ENCODE measurements at places on chromosomes 2 and 18.
A peak's percentile ranks its signal among the peaks of the same experiment; 100 is the strongest.

GRCh38 chr18:36718705-36719328, 110.0 kb downstream of the TPGS2 start:
- no peak for DNase-seq

- no peak for DNase-seq
These were observed 668 bp downstream of the NFU1 start for GRCh38 chr2:69436596-69436937.

DNA sequence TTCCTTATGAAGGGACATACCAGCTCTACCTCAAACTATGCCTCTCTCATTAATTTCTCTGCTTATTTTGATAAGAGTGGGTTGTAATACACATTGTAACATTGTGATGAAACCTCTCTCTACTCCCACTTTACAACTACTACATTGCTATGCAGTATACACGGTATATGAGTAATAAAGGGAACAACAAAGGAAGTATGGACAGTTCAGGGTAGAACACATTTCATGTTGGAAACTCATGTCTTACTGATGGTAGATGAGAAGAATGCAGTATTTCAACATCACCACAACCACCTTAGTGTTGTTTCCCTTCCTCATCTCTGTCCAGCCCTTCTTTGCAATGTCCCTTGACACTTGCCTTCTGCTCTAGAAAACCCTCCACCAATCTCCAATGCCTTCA, 515.9 kb upstream of the CELF4 start:
- DNase-seq: no peak

GRCh38 chr2:186605041-186605440, 15.2 kb downstream of the ITGAV start:
- no peak for DNase-seq

- DNase-seq: no peak
These were observed 57.1 kb upstream of the ITGB6 start for GRCh38 chr2:160257041-160257742.

DNA sequence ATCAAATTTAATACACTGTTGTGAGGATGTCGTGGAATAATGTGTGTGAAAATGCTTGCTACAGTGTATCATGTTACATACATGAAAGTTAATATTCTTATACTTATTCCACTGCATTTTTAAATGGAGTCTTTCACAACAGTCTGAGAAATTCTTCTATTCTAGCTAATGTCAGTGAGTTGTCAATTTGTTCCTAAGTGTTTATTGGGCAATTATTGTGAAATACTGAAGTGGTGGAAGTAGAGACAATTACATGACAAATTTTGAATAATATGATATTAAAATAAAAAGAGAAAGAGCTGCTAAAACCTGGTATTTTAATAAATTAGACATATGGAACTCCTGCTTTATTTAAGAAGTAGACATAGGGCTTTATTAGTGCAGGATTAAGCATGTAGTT, 176.1 kb downstream of the PTPRM start:
- no peak for DNase-seq

- DNase-seq: no peak
These were observed 11.4 kb upstream of the RAB31 start for GRCh38 chr18:9696701-9697100.

DNA sequence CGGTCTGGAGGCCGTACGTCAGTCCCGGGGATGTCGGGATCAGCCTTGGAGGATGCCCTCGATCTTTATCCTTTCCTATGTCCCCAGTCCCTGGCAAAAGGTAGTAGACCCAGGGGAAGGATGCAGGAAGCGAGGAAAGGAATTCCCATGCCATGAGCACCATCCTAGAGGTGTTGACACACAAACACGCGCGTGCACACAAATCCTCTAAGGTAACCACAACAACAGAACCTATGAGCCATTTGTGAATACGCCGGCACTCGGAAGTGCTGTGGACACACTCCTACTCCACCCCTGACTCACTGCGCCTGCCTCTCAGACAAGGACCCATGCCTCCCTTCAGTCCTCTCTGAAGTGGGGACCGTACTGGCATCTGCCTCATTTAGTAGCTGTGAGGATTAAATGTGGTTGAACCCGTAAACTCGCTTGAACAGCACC, 11.3 kb upstream of the MLPH start:
- DNase-seq: no peak

- DNase-seq: no peak
These were observed at the start of gene VIT for GRCh38 chr2:36696533-36696932. VIT (plus strand) TSS chr2:36696707; CDS start chr2:36716371, 19,664 bp downstream.

DNA sequence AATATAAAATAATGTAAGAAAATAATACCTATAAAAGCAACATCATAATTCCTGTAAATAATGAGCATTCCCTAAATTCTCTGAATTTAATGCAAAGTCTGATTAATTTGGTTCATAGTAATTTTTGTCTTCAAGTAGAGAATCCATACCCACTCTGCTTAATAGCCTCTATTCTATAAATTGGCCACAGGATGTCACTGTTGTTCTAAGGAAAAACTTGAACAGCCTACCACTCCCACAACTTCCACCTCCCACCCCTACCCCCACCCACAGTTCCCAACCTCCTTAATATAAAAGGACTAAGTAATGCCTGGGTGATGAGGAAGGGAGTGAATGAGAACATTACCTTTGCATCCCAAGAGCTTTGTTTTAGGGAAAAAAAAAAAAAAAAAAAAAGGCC, 27.2 kb upstream of the BBS5 start:
- DNase-seq: peak; percentile 86

DNA sequence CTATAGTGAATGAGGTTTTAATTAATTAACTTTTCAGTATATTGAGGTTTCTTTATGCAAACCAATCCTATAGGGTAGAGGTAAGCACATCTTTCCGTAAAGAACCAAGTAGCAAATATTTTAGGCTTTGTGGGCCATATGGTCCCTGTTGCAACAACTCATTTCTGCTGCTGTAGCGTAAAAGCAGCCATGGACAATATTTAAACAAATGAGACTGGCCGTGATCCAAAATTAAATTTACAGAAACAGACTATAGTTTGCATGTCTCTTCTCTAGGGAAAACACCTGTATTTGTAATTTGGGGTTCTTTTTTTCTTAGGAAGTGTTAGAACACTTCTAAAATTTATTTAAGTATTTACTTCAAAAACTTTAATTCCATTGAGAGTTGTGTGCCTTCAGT, 104.3 kb downstream of the KYNU start:
- DNase-seq: no peak

GRCh38 chr18:37567061-37567993, 1.7 kb upstream of the CELF4 start:
- DNase-seq: no peak

- DNase-seq: no peak
These were observed 58.6 kb downstream of the ADCYAP1 start for GRCh38 chr18:963276-963675.

DNA sequence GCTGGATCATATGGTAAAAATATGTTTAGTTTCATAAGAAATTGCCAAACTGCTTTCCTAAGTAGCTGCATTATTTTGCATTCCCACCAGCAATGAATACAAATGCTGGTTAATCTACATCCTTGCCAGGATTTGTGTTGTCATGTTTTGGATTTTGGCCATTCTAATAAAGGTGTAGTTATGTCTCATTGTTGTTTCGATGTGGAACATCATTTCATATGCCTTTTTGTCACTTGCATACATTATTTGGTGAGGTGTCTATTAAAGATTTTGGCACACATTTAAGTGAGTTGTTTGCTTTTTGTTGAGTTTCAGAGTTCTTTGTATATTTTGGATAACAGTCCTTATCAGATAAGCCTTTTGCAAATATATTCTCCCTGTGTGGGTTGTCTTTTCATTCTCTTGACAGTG, 299.2 kb upstream of the TFPI start:
- DNase-seq: no peak

GRCh38 chr2:177496921-177497320, 104.3 kb downstream of the AGPS start:
- no peak for DNase-seq

DNA sequence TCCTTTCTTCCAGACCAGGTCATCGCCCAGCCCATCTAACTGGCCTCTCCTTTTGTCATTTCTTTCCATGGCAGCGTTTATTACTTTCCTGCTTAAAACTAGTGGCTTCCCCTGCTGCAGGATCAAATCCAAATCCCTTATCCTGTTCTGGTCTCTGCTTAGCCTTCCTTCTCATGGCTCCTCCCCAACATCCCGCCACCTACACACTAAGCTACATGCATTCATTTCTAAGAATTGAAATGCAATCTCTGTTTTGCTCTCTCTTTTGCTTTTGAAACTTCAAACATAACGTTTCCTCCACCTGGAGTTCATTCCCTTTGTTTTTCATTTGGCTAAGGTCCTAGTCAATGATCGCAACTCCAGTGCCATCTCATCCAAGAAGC, 18.0 kb upstream of the DPP4 start:
- DNase-seq: no peak

GRCh38 chr18:58266291-58266690, 222.3 kb downstream of the NEDD4L start:
- DNase-seq: no peak

GRCh38 chr2:1350111-1350510, 63.2 kb upstream of the TPO start:
- peak; percentile 63 for DNase-seq

- peak; percentile 29 for DNase-seq
These were observed 150.5 kb upstream of the HS6ST1 start for GRCh38 chr2:128469203-128469602.

GRCh38 chr2:118994778-118995177, 52.8 kb downstream of the MARCO start:
- no peak for DNase-seq

DNA sequence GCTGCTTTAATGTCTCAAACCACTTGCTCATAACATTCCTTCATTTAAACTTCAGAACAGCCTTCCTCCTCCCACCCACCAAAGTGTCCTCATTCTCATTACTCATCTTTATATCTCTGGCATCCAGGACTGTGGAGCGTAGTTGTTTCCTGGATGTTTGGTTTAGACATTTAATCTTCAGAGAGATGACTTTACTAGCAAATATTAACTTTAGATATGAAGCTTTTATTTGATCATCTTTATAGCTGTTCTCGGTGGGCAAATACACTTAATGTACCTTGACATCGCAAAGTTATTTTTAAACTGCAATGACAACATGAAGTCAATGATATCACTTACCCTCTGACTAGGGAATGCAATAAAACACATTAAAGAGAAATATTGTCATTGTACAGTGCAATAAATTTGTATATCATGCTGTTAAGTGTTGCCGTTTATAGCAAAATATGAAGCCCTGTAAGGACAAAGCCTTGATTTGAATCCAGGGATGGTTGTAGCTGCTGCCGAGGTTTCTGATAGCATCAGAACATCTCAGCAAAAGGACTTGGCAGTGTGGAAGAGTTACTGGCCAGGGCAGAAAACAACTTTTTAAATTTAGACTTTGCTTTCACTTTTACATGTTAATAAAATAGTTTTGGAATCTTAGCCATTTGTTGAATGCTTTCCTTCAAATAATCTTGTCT, 4.6 kb upstream of the LAMA3 start:
- no peak for DNase-seq

DNA sequence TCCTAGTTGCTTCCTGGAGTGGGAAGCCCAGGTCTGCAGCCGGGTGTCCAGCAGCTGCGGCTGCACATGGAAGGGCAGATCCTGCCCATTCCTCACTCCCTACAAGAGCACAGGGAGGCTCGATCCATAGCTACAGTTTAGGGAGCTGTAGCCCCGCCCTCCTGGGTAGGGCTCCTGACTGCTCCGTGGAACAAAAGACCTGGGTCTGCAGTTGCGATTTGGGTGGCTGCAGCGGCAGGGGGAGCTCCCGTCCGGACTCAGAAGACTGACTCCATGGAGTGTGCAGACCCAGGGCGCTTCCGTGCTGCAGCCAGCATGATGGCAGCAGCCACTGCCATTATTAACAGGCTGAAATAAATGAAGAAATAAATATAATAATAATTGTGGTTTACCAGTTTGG, 157.3 kb downstream of the CTNNA2 start:
- no peak for DNase-seq

- DNase-seq: peak; percentile 78
These were observed 28.5 kb upstream of the NOSTRIN start for GRCh38 chr2:168773719-168774521.

GRCh38 chr18:75210274-75211001, at the start of gene TSHZ1:
TSHZ1 (plus strand) TSS chr18:75210797; CDS start chr18:75211877, 1,080 bp downstream.
- DNase-seq: peak; percentile 97

GRCh38 chr2:120978359-120979050, 242.8 kb downstream of the GLI2 start:
- DNase-seq: no peak

GRCh38 chr2:10382354-10383061, 65.6 kb downstream of the ODC1 start:
- peak; percentile 96 for DNase-seq

GRCh38 chr2:232230560-232230959, 148.0 kb upstream of the ALPP start:
- DNase-seq: peak; percentile 24

DNA sequence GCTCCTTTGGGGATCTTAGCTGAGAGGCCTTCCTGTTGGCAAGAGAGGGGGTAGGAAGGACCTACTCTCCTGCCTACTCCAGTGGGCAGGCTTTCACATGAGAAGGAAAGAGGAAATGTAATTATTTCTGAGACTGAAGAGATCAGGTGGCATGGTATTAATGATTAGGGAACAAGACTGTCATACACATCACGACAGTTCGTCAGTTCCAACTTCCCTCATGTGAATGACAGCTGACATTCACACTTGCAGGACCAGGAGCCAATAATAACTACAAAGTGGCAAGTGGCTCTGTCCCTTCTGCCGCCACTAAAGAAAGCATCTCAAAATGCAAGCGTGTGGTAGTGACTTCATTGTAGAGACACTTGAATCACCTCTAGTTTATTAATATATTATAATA, 90.0 kb downstream of the ZCCHC2 start:
- no peak for DNase-seq

GRCh38 chr2:72969706-72970105, 52.4 kb downstream of the EMX1 start:
- no peak for DNase-seq

DNA sequence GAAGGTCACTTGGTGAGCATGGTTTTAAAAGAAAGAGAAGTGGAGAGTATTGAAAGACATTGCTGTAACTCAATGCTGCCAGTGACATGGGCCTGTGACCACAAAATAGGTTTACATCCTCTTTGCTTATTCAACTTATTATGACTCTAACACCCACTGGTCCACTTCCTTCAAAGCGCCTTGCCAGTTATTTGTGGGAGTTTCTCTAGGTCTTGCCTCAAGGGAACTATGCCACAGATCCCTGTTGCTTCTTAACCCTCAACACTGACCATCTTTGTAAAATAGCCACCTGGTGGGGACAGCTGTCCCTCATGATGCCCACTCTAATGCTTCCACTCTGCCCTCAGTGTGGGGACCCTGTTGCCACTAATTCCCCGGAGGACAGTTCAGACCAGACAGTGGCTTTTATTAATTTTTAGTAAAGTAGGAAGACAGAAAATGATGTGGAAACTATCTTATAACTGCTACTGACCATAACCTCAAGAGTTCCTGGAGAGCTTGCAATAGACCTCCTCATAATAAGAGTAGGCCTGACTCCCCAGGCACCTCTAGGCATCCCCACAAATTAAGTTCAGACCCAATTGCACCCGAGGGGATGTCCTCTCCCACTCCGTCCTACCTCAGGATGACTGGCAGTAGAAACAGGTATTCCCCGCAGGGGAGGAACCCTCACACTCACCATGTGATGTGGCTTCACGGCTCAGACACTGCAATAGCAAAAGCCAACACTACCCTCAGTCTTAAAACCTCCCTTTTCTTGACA, 31.3 kb upstream of the SLC25A52 start:
- peak; percentile 87 for DNase-seq

- no peak for DNase-seq
These were observed 326.9 kb upstream of the UBE2E3 start for GRCh38 chr2:180653481-180653880.

GRCh38 chr2:173079973-173080860, 4.6 kb downstream of the MAP3K20 start:
- no peak for DNase-seq

Data from Kasumi-1 (cell line).